CD4-positive, alpha-beta T cell treated with Interleukin-17A for 1 hour (primary cell): ENCODE measurements at places on chromosomes 7 and 10.

DNA sequence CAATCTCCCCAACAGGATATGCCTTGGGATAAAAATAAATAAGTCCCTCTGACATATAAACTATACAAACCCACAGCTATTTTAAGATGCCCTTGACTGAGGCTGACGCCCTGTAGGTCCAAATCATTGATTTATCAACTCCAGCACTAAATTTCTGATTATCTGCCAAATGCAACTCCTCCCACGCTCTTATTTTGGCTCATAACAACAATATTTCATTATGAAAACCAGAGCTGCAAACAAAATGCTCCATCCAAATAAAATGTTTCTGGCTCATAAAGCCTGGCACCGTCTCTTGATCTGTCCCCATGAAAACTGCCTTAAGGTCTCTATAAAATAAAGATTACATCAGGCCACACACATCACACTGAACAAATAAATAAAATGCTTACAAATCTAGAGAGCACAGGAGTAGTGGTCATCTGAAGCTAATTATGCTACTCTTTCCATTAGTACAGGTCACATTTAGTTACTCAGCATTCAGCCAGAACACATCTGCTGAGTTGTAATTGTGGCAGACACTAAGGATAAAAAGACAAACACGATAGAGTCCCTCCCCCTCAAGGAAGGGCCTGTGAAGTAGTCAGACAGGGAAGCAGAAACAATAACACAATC is 28.8 kb downstream of the CACUL1 start:
- no peak for DNase-seq

DNA sequence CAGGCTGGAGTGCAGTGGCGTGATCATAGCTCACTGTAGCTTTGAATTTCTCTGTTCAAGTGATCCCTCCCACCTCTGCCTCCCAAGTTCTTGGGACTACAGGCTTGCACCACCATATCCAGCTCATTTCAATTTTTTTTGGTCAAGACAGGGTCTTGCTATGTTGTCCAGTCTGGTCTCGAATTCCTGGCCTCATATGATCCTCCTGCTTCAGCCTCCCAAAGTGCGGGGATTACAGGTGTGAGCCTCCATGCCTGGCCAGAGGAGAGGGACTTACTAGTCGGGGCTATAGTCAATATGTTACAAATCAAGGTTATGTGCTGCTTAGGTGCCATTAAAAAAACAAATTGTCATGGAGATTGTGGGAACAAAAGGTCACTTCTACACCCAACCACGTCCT is 105.3 kb upstream of the GALNT17 start:
- DNase-seq: no peak

DNA sequence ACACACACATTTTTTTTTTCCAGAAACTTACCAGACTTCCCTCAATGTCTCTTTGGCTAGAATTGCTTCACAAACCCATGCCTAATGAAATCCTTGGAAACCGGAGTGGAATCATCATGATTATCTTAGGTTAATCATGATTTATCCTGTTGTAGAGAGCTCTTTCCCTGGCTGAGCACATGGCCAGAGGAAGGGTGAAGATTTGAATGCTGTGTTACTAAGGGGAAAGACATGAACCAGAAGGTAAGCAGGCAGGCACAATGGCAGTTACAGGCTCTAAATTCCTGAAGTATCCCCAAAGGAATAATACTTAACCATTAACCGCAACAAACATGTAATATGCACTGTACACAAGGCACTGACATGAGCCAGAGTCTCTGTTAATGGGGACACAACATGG is 4.1 kb upstream of the RNF148 start:
- DNase-seq: no peak

DNA sequence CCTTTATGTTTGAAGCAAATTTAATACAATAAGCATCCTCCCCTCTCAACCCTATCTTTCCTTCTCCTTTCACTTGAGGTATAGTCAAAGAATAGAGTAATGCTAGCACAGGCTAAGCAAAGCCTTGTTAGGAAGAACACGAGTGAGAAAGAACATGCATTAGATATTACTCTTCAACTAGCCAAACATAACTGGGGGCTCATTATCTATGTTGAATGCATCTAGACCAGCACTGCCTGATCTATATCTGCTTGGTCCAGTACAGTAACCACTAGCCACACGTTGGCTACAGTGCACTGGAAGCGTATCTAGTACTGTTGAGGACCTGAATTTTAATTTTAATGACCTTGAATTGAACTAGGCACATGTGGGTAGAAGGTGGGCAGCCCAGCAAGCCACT is 21.0 kb downstream of the SFMBT2 start:
- DNase-seq: no peak

- no peak for DNase-seq
Observed at GRCh38 chr10:29811751-29812427, 177.1 kb upstream of the SVIL start.
